ENCODE measurements at places on chromosomes 5 and 9.

- no peak for DNase-seq
Measured at GRCh38 chr5:172493002-172493401, 38.7 kb upstream of the SH3PXD2B start.

DNA sequence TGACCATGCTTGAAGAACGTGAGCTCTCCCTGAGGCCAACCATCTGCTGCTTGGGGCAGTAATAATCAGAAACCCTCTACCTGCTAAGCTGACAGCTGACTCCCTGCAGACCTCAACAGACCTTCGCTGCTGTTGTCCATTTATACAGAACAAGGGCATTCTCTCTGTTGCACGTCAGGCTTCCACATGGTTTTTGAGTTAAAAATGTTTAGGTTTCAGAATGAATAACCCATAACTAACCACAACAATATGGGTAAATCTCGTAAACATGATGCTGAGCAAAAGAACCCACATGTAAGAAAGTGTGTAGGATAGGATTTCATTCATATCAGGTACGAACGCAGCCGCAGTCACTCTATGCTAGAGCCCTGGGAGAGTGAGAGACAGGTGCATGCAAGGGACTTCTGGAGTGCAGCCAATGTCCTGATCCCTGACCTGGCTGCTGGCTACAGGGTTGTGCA, 348.5 kb downstream of the MED10 start:
- DNase-seq = no peak

- peak; percentile 86 for DNase-seq
Measured at GRCh38 chr9:136539427-136540421, 6.1 kb downstream of the NOTCH1 start.

DNA sequence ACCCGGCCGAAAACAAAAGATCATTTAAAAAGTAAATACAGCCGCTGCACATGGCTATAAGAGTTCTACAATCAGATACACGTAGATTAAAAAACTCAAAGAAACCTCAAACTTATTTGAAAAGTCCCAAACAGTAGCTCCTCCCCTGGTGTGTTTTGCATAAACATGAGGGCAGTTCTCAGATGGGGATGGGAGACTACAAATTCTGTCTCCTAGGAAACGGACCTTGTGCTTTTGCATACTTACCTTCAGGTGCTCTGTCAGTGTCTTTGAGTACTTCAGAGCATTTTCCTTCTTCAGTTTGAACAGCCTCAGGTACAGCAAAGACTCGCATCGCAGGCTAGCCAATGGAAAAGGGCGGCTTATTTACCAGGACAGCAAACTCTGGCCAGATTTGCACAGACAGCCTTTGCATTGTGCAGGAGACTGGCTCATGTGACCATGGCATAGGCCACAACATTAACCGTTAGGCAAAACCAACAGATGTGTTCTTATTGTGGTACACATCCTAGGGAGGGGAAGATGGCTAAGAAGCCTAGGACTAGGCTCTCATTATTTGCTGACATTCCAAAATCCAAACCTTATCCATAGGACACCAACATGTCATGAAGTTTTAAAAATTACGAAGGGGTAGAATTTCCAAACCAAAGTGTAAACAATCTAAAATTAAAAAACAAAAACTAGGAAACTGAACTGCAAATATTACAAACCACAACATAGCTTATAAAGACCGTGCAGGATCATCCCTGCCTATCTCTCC, 12.8 kb downstream of the LEAP2 start:
- DNase-seq = no peak

GRCh38 chr9:33435821-33436277, 11.5 kb downstream of the AQP3 start:
- no peak for DNase-seq

DNA sequence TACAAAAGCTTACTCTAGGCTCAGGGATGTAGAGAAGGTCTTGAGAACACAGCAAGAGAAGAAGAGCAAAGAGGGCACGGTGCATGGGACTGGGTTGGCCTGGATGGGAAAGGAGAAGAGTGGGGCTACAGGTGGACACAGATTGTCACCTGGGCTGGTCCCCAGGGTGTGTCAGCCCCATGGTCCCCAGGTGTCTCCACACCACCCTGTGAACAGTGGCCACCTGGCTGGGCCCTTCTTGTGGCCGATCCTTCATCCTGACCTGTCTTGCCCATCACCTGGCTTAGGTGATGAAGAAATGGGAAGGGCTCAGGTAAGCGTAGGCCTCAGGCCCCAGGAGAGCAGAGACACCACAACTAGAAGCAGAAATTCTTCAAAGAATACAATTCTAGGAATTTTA, 188.9 kb downstream of the TENT4A start:
- DNase-seq = no peak

DNA sequence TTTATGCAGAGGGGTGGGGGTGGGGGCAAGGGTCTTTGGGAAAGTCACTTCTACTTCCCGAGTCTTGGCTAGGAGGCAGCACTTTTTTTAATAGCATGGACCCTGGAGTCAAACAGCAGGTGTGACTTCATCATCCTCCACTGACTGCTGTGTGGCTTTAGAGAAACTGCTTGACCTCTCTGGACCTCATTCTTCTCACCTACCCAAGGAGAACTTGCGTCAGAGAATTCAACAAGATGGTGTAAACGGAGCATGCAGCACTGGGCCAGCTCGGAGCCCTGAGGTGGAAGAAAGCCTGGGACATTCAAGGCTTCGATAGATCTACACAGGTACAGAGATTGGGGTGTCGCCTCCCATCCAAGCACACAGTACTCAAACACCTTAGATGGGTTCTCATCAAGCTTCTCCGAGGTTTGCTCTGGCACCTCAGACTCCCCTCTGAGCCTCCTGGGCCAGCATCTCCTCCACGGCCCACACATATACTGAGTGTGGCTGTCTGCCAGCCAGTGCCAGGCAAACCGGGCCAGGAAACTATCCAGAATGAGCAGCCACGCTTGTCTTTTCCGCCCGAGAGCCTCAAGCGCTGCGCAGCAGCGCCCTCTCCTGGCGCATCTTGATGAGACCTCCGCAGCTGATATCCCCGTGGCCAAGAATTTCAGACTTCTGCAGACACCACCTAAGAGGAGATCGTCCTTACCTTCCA, 4.6 kb upstream of the SLC25A48 start:
- DNase-seq = no peak

DNA sequence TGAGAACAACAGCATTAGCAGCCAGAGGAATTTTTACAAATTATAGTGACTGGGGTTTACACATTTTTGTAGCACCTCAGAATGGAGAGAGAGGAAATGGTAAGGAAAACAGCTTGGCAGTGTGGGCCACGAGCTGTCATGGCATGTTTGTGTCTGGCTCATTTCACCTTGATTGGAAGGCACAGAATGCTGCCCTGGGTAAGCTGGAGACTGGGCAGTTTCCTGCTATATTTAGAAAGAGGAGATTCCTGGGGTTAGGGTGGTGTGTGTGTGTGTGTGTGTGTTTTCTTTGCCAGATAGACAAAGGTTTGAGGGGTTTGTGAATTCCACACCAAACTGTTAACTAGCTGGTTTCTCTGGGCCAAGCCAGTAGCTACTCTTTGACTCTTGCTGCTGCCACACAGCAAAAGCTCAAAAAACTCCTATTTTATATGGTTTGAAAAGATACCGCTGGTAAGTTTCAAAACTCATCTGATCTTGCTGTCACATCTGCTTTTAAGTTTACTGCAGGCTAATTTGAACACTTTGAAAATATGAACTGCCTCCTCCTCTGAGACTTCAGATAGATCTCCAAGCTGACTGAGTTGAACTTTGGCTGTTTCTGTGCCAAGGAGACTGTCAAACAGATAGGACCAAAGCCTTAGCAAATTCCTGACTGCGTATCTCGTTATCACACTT, 9.1 kb downstream of the ARHGAP26 start:
- DNase-seq = no peak

GRCh38 chr9:89750117-89750791, 145.4 kb downstream of the GADD45G start:
- DNase-seq = no peak

DNA sequence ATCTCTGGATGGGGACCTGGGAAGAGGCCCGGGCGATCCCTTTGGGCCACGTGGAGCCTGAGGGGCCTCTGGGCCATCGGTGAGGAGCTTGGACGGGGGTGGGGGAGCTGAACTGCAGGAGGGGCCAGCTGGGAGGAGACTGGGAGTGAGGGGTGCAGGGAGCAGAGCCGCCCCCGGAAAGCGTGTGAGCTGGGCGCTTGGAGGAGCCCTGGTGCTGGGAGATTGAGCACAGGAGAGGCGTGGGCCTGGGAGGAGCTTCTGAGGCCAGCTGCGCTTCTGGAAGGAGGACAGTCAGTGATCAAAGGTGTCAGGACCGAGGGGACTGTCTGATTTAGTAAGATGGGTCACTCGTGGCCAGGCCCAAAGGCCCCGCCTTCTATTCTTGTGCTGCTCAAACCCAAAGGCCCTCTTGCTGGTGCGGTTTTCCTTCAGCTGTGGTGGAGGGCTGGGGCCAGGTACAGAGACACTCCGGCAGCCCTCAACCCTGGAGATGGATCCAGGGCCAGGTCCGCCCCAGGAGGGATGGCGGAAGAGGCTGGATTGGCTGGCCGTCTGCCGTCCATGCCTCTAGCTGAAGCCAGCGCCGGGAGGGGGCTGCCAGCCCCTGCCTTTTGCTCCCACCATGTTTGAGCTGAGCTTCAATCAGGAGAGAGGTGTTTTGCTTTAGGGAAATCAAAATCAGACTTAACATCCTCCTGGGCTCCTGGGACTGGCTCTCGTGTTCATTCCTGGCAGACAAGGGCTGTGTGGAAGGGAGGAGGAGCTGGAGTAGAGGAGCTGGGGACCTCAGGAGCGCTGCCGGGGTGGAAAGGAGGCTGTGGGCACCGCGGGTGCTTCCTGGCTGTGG, 21.6 kb downstream of the NCS1 start:
- DNase-seq = no peak

- DNase-seq = peak; percentile 31
Measured at GRCh38 chr5:34522599-34523386, 133.3 kb upstream of the RAI14 start.

GRCh38 chr9:107281184-107281583, 1.9 kb upstream of the RAD23B start:
- DNase-seq = no peak

- no peak for DNase-seq
Measured at GRCh38 chr5:72032788-72033187, 74.5 kb upstream of the MAP1B start.

- no peak for DNase-seq
Measured at GRCh38 chr9:129427149-129427548, 193.8 kb downstream of the C9orf50 start.

Measured in stimulated activated CD4-positive, alpha-beta T cell treated with anti-CD3 and anti-CD28 coated beads, Interleukin-12 subunit alpha, Interleukin-12 subunit beta, amount 100 ng/mL, for 24 hours (primary cell).